BJ (cell line): ENCODE measurements at places on chromosomes 12 and 14. TPM values are rescaled to one million over a fixed set of nuclear protein-coding genes. Genes with fewer than 3 reads are reported as not detected.

Gene PLEKHD1
- polyA plus RNA-seq: 0.01 TPM in 2 replicates

Gene PPP1R1A
- polyA plus RNA-seq: not detected in 2 replicates

Gene ARG2
- 7.0 and 7.7 TPM in 2 replicates for polyA plus RNA-seq

Gene SERPINA1
- polyA plus RNA-seq: 0.34 and 0.40 TPM in 2 replicates

Gene SIX1
- polyA plus RNA-seq: 3.2 and 6.1 TPM in 2 replicates

Gene ACTN1
- 743 and 1,184 TPM in 2 replicates for polyA plus RNA-seq

Gene PRB2
- not detected in 2 replicates for polyA plus RNA-seq
